NCI-H1436 (cell line): ENCODE measurements at places on chromosomes 5 and 9.

- DNase-seq = no peak
Measured at GRCh38 chr5:59107692-59108091, 524.8 kb downstream of the RAB3C start.

GRCh38 chr5:91111473-91112238, 271.5 kb downstream of the ARRDC3 start:
- no peak for DNase-seq

DNA sequence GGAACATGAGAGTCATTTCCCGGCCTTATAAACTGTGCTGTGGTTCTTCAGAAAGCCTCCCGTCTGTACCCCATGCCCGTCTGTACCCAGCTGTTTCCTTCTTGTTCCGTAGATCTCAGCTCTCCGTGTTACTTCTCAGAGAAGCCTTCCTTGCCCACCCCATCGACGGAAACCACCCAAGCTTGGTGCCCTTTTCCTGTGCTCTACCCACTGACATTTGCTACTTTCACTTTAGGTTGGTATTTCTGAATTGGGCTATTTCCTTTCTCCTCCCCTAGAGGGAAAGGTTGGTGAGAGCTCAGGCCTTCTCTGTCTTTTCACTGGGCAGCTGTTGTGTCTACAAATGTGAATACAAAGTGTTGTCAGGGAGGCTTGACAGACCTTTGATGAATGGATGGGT, 764.5 kb upstream of the ADAMTS16 start:
- no peak for DNase-seq

DNA sequence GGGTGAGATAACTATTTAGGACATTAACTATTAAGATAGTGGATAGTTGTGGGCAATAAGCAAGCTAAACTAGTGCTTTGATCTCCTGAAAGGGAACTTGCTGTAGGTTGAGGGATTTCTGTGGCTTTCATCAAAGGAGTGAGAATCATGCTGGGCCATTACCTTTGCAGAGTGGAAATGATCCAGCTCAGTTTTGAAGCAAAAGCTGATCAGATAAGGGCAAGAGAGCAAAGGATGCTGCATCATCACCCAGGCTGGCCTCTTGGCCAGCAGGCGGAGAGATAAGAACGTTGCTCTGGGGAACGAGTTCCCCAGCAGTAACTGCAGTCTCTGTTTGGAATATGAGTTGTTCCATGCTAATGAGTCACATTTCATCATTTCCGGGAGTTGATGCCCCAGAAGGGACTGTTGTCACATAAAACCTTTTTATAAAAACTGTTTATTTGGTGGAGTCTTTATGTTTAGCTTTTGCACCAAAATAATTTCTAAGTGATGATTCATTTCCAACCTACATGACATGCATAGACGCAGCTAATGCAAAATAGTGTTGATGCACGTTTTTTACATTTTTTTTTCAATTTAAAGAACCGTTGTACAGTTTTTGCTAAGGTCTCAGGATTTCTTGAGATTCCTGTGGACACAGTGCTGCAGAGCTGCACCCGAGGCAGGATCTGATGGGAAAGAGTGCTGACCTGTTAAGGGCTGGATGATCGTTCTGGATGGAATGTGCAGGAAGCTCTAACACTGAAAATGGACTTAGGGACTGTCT, 99.3 kb downstream of the ACTBL2 start:
- DNase-seq = no peak

GRCh38 chr9:120434532-120434931, 145.4 kb downstream of the CDK5RAP2 start:
- no peak for DNase-seq

DNA sequence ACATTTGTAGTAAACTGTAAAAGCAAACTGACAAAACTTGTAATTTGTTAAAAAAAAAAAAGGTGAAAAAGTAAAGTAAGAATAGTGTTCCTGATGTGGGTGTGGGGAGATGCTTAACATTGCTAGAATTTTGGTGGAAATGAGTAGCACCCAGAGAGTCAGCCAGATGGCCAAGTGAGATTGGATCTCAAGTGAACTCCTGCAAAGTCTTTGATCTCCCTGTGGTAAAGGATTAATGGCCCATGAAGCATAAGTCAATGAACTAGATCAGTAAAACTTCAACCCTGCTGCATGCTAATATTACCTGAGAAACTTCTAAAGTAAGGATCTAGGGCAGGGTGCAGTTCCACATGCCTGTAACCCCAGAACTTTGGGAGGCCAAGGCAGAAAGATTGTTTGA, 19.0 kb upstream of the FAM169A start:
- DNase-seq = no peak

DNA sequence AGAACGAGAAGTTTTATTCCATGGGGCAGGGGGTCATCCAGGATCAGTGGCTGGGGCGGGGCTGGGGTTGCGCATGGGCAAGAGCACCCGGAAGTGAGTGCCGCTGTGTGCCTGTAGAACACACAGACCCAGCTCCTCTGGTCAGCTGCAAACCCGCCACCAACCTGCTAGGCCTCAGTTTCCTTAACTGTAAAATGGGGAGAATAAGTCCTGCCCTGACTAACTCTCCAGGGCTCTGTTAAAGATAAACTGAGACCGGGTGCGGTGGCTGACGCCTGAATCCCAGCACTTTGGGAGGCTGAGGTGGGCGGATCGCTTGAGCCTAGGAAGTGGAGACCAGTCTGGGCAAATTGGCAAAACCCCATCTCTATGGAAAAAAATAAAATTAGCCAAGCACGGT, 152.2 kb downstream of the GABBR2 start:
- DNase-seq = no peak

- DNase-seq = no peak
Measured at GRCh38 chr9:86749894-86750255, 197.4 kb downstream of the GAS1 start.

- no peak for DNase-seq
Measured at GRCh38 chr9:94706922-94707321, 19.6 kb upstream of the AOPEP start.

DNA sequence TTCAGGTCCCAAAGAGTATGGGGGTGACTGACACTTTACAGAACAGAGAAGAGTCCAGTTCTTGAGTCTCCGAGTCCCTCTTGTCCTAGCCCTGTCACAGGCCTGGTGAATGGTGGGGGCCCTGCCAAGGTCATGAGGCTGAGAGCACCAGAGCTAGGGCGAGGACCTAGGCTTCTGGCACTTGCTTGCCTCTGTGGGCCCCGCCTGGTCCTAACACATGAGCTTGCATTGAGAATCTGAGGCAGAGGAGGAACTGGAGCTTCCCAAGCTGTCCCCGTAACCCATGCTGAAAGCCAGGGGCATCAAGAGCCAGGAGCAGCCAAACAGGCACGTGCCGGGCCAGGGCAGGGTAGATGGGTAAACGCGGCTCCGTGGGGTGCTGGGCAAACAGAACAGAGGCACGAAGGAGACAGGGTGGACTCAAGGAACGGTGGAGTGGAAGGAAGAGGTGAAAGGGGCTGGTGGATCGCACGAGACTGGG, 41.3 kb downstream of the JADE2 start:
- DNase-seq = no peak

- no peak for DNase-seq
Measured at GRCh38 chr5:71529682-71530081, 57.5 kb upstream of the MCCC2 start.

DNA sequence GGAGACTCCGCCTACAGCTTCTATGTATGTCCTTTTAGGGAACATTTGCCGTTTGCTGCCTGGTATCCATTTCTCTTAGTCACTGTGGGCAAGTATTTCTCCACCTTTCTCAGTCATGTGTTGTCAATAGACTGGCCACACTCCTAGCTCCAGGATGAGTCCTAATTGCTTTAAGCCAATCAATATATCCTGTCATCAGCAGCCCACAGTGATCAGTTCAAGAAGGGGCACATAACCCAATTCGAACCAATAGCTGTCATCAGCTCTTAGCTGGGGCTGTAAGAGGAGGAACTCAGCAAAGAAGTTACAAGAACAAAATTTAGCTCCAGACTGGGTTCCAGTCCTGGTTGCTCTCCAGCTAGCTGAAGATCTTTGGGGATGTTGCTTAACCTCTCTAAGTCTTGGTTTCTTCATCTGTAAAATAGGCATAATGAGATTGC, 70.7 kb upstream of the MAN2A1 start:
- no peak for DNase-seq
